ENCODE measurements at places on chromosomes 1 and 21.

GRCh38 chr1:25774921-25775771 is 24.8 kb upstream of the SELENON start:
- DNase-seq, result no peak

DNA sequence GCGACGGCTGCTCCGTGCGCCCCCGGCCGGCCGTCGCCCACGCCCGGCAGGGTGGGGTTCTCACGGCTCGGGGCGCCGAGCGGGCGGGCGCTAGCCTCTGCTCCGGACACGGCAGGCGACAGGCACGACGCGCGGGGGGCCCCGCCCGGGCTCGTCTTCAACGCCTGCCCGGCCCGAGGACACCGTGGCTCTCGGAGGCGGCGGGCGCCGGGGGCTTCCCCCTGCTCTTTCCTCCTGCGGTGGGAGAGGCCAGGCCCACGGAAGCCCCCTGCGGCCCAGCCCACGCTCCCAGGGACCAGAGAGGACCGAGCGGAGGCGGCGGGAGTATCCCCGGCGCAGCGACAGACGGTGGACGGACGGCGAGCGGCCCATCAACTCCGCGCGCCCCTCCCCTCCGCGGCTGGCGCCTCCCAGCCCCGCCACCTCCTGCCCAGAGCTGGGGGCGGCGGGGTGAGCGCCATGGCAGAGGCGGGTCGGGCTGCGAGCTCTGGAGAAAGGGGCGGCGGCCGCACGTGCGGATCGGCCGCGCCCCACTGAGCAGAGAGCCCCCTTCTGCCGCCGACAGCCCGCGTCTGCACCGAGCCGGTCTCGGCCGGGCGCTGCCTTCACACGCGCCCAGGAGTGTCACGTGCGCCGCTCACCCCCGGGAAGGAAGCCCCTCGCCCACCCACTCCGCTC is at the start of the genes SHE and TDRD10:
Gene SHE, minus strand, starts transcription at position 347 of the 678 bp plus-strand sequence. CDS start 386 bp downstream, outside the sequence.
Gene TDRD10, plus strand, starts transcription at position 154 of the 678 bp plus-strand sequence. CDS start 4,685 bp downstream, outside the sequence.
- DNase-seq, result no peak

DNA sequence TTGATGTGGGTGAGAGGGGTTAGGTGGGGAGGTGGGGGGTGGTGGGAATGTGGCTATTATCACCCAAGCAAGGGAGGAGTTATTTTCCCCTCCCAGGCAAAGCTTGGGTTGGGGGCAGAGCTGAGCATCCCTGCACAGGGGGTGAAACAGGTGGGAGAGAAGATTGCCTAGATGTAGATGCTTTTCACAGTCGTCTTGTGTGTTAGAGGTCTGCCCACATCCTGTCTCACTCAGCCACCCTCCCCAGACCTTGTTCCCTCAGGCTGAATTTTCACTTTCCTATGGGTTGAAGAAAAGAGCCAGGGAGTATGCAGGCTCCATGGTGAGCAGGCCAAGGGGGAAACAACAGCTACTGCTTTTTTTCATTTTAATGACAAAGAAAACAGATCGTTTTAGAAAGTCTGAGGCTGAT is 223.5 kb downstream of the KIF26B start:
- no peak for DNase-seq

- no peak for DNase-seq
These were observed 43.3 kb upstream of the PCBP3 start for GRCh38 chr21:45600248-45600647.

- no peak for DNase-seq
These were observed 85.7 kb upstream of the SLC45A1 start for GRCh38 chr1:8232036-8232757.

DNA sequence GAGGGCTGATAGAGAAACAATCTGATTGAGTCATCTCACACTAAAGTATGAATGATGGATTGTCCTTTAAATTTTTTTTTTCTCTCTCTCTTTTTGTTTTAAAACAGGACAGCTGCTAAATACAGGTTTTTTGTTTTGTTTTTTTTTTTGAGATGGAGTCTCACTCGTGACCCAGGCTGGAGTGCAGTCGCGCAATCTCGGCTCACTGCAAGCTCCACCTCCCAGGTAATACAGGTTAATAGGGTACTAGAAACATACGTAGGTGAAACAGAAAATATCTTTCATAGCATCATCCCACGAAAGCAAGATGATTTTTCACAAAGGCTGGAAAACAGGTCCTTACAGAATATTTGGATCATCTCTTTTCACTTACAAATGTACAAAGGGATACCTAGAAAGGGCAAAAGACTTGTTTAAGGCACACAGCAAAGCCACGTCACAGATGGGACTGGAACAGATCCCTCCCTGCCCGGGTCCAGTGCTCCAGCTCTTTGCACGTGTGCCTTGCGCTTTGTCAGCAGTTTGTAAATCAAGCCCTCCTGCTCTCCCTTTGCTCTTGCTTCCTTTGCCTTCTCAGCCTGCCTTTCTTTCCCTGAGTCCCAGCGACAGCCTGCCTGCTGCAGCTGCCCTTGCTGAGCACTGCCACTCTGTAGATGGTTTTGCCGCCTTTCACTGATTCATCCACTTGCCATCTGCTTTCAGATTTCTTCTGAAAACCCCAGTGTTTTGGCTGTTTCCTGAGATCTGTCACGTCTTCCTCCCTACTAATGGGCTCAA is 171.3 kb upstream of the BEND5 start:
- no peak for DNase-seq

- no peak for DNase-seq
These were observed 6.5 kb upstream of the ATP1A2 start for GRCh38 chr1:160108888-160109662.

GRCh38 chr21:32918478-32919120 is 107.1 kb upstream of the OLIG2 start:
- DNase-seq, result no peak

GRCh38 chr1:206049293-206049692 is 3.7 kb upstream of the RHEX start:
- no peak for DNase-seq

DNA sequence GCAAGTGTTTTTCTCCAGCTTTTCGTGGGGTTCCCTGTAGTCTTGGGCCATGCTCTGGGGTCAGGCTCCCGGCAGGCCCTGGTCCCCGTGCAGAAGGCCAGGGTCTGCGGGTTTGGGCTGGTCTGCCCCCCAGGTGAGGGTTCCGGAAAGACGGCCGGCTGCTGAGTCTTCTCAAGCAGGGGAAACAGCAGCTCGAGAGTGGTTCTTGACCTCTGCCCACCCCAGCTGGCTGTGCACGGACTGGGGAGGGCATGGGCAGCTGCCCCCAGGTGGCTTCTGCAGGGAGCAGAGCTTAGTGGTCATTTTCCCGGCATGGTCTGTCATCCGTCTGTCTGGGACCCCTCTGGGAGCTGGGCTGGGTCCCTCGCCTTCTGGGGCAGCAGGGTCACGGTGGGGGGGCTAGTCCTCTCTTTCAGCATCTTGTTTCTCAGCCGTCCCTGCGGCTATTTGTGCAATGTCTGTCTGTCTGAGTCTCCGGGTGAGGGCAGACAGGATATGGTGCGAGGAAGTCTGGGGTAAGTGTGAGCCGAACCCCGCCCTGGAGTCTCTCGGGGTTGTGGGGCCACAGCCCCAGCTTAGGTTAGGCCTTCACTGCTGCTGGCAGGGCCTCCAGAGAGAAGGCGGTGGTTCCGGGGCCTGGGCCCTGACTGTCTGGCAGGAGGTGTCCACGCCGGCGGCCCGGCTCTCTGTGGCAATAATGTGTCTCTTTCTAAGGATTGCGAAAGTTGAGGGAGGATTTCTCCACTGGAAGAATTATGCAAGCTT is 6.1 kb downstream of the SKI start:
- no peak for DNase-seq

DNA sequence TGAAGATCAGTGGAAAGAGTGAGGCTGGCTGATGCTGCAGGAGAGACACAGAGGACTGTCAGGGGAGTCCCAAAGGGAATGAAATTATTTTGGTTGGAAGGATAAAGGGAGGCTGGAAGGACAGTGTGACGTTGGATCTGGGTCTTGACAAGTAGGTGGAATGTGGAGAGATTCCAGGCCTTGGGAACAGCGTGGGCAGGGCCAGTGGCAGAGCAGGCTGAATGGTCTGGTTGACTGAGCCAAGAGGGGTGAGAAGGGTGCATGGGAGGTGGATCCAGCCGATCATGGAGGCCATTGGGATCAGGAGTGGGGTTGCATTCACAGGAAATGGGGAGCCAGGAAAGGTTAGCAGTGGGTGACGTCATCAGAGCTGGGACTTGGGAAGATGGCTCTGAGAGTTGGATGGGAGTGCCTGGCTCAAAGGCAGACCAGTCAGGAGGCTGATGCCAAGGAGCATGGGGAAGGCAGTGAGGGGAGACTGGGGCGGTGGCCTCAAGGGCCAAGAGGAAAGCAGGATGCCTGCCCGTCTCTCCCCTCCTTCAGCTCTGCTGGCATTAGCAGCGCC is 146.2 kb upstream of the VAMP3 start:
- no peak for DNase-seq

DNA sequence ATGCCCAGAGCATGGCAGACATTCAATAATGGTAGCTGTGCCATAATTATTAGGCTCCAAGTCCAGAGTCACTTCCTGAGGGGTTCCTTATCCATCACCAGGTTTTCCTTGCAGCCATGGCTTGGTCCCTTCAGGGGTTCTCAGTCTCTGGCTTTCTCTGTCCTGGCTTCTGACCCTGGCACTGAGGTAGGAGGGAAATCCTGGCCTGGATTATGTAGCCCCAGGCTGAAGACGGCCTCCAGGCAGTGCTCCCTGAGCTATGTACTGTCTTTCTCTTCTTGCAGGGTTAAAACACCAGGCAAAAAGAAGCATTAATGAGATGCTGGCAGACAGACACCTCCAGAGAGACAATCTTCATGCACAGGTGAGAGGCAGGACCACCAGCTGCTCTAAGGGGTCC is 9.5 kb upstream of the PADI3 start:
- no peak for DNase-seq

All from NCI-H187 (cell line).